ENCODE measurements at places on chromosomes 11 and 22.

DNA sequence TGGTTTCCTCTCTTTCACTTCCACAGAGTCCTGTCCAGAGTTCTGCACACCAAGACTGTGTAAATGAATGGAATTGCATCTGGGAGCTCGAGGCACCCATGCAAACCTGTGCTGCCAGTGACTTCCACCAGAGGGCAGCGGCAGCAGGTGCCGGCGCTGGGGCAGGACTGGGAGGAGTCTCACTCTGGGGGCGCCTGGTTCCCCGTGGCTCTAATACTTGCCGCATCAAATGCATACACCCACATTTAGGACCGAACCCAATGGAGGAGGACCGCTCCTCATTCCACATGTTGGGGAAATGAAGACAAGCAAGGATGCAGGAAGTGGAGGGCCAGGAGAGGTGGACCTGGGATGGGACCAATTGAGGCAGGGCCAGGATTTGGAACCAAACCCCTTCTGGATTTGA is 1.1 kb upstream of the CD6 start:
- DNase-seq = no peak

DNA sequence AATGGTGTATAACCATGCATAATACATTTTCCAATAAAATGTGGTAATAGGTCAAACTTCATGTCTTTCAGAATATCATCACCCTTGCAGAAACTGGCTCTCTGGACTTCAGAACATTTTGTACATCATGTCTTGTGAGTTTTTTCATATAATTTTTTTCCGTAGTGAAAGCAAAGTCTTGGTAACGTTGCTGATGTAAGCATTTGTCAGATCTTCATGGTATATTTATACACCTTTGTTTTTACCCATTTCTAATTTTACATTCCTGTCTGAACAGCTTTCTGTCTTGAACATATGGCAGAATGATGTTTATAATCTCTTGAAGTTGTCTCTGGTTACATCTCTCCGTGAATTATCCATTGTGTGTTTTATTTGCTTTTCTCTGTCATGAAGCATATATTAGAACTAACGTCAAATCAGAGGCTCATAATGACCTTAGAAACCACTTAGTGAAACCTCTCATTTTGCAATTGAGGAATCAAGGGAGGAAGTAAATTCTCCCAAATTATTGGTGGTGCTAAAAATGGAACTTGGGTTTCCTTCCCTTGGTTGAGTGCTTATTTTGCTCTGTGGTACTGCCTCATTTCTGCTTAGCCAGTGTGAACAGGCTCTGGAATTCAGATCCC is 37.4 kb downstream of the CSRP3 start:
- no peak for DNase-seq

DNA sequence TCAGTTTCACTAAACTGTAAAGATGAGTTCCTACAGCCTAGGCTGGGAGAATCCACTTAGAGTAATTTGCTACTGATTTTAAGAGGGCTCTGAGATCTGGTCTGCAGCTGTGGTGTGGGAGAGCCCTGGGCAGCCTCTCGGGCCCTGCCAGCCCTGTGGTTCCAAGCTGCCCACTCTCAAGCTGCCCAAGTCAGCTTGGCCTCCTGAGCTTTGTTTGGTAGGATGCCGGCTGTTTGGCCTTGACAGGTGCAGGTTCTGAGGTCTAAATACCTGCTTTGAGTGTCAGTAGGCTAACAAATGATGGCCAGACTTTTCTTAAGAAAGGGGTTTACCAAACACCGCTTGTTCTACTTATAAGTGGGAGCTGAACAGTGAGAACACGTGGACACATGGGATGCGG is 133.3 kb upstream of the TTC12 start:
- DNase-seq = no peak

DNA sequence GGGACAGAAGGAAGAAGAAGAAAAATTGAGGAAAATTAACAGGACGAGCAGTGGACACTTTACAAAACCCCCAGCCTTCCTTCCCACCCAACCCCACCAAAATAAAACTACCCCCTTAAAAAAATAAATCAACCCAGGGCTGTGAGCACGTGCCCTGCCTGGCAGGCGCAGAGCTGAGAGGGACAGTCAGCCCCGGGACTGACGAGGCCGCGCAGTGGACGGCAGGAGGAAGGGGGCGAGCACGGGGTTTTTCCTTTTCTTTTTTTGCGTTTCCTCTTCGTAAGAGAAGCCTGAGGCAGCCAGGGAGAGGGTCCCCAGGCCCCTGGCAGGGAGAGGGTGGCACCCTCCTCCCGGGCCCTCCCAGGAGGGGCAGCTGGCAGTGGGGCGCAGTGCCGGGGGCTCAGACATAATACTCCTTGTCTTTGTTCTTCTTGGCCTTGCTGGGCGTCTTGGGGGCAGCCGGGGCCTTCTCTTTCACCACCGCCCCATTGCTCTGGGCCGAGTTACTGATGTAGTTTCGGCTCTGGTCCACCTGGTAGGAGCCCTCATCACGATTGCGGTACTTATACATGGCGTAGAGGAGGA is 15.9 kb downstream of the SLC22A12 start:
- DNase-seq = no peak
